Heart right ventricle (tissue), 16 donors: ENCODE measurements at places on chromosomes 12 and 14. TPM values are rescaled to one million over a fixed set of nuclear protein-coding genes. Genes with fewer than 3 reads are reported as not detected.
A peak's percentile ranks its signal among the peaks of the same experiment; 100 is the strongest.

DNA sequence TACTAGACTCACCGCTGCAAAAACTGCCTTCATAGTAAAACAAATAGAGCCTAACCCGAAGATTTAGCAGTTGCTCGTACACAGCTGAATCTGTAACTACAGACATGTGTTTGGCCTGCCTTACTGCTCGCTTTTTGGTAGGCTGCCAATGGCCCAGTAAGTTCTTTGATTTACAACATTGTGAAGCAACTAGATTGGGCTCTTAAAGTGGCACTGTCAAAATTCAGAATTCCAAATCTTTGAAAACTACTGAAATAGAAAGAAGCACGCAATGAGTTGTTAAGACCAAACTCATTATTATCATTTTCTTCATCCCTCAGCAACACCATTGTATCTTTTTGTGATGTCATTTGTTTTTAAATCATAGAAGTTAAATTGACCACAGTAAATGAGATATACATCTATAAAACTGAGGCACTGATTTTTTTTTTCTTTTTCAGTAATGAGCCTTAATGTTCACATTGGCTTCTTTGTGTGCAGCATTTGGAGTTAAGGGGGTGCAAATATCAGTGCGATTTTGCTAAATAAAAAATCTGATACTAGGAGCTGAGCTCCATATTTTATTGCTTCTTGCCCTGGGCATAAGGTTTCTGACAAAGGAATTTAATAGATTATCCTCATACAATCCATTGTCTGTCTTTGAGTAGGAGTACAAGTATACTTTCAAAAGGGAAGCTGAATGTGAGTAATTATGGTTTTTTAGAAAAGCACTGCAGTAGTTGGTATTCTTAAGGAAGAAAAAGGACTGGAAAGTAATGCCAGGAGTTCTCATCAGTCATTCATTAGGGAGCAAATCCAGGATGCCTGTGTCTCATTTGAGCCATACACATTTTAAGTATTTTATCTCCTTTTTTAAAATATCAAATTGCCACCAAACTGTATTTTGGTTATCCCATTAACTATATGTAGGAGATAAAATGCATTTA, 138.5 kb downstream of the KICS2 start:
- DNase-seq, result peak; percentile 87

- DNase-seq, result peak; percentile 82
Measured at GRCh38 chr14:75340921-75341320, 62.3 kb downstream of the FOS start.

DNA sequence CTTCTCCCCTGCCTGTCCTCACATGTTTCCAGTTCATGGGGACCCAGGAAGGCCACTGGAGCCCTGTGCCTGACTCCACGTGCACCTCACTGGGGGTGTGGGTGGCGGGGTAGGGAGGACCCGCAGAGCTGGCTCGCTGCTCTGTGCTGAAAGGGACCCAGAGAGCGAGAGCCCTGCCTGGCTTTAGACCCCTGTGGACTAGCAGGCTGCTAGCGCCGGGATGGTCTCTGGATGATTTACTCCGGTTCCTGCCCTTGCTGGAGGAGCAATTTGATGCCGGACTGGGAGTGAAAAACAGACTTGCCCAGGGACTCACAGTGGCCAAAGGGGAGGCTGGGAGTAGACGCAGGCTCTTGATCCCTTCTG, 49.0 kb downstream of the NTF3 start:
- no peak for DNase-seq

GRCh38 chr14:42980419-42980818, 1373.7 kb downstream of the LRFN5 start:
- no peak for DNase-seq

The MYF6 gene
- not detected for total RNA-seq

DNA sequence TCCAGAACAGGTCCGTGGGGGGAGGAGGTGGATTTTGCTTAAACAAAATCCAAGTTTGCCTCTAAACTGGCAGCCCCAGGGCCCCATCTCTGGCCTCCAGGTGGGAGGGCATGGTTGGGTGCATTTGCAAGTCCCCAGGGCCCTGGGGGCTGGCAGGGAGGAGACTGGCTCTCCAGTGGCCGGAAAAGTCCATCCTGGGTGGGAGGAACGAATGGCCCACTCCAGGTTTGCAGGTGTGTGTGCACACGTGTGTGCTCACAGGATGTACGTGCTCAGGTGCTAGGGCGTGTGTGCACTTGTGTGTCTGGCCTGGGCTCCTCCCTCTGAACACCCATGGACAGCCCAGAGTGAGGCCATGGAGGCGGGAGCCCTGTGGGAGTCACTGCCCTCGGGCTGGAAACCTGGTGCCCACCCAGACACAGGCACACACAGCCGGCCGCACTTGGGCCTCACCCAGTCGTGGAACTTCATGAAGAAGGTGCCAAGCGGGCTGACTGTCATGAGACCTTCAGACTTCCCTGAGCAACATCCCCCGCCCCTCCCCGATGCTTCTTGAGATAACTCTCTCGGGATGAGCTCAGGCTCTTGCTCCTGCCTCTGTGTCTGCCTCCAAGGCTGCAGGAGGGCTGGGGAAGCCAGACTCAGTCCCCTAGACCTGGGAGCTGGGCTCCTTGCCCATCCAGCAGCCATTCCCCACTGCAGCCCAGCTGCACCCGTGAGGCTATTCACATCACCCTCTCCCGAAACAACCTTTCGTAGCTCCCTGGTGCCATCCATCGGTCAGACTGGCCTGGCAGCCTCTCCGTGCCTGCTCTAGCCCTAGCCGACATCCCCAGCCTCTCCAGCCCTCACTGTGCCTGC, 9.4 kb downstream of the AHNAK2 start:
- DNase-seq, result no peak
